Right atrium auricular region (tissue), 2 donors: ENCODE measurements at places on chromosomes 3 and 15. TPM values are rescaled to one million over a fixed set of nuclear protein-coding genes. Genes with fewer than 3 reads are reported as not detected.
A peak's percentile ranks its signal among the peaks of the same experiment; 100 is the strongest.

DNA sequence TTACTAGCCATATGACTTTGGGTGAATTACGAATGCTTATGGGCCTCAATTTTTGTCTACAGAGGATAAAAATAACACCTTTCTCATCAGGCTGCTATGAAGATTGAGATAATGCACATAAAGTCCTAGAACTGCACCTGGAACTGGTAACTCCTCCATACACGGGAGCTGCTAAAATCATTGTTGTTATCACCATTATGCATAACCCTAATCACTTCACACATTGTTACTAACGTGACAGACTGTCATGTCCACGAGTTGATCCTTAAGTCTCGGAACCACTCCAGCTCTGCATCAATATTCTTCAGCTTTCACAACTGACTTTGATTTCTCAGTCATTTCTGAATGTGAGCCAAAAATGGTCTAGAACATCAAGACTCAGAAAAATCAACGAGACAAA, 64.1 kb downstream of the RFTN1 start:
- no peak for DNase-seq

Gene SEMA6D
- total RNA-seq: 12.2 TPM

DNA sequence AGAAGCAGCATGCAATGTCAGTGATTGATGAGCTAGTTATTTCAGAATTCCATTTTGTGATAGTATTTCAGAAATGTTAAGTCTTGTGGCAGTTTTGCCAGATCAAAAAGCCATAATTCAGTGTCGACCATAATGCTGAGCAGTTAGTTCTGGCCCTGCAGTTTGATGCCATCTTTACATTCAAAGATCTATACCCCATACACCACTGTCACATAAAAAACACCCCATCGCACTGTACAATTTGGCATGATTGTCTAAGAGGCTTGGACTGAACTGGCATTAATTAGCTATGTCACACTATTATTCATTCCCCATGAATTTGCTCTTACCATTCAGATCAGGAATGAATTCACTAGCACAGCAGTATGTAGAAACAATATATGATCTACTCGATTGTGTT, 127.7 kb upstream of the EPHA3 start:
- DNase-seq: no peak

- no peak for DNase-seq
These were observed 279.7 kb upstream of the GOLGA6L4 start for GRCh38 chr15:83955806-83956265.

- DNase-seq: peak; percentile 100
These were observed at the start of gene IP6K1 for GRCh38 chr3:49786357-49787181. TSS of gene IP6K1 (minus strand) at chr3:49786542. CDS start at chr3:49748040, 38,502 bp downstream.
